NCI-H2029 (cell line): ENCODE measurements at places on chromosomes 2 and 18.

GRCh38 chr2:240711296-240711695, 19.6 kb downstream of the AQP12A start:
- DNase-seq = no peak

GRCh38 chr18:10086458-10087210, 172.8 kb downstream of the VAPA start:
- no peak for DNase-seq

DNA sequence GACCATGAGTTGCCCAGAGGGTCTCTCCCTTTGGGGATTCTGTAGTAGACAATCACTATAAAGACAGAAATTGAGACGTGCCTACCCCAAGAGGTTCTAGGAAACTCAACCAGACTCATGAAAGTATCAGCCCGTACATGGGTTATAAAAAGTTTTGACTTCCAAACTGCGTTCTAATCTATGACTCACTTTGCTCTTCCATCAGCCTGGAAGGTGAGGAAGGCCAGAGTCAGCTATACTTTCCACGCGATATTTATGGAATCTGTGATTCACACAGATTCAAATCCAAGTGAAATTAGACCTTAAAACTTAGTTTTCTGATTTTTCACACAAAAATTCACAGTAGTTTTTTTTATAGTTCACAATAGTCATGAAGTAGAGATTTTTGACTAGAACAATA, 7.7 kb upstream of the LYPD1 start:
- no peak for DNase-seq

- no peak for DNase-seq
Measured at GRCh38 chr2:39334529-39334928, 90.8 kb upstream of the CDKL4 start.
